Keratinocyte (primary cell): ENCODE measurements at places on chromosomes 1 and 21. TPM values are rescaled to one million over a fixed set of nuclear protein-coding genes. Genes with fewer than 3 reads are reported as not detected.

GRCh38 chr1:219365451-219365850 is 191.8 kb downstream of the LYPLAL1 start:
- no peaks in the 10 kb centered on the region for H3K27me3 ChIP-seq
- no peak overlapping the region for H3K27ac ChIP-seq
- no peak for DNase-seq

DNA sequence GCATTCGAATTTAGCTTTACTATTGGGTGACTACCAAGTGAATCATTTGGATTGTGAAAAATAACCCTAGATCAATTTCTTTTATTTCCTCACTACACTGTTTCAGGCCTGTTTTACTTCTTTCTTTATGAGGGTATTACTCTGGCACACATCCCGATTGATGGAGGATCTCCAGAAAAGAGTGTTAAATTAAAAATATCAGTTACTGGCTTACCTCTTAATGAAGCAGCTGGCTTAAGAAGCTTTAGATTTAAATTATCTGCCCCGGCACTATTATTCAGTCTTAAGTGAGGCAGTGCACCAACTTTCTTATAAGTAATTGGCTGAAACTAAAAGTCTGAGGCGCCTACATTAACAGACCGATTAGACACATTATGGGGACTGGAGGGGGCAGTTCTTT is 1097.4 kb downstream of the TTLL7 start:
- no peaks in the 10 kb centered on the region for H3K27me3 ChIP-seq
- no peak for DNase-seq
- no peak overlapping the region for H3K4me3 ChIP-seq
- H3K36me3 ChIP-seq, result no peaks in the 10 kb centered on the region
- no peaks in the 10 kb centered on the region for H3K4me1 ChIP-seq

GRCh38 chr1:230758709-230759368 is 11.7 kb downstream of the CAPN9 start:
- H3K27me3 ChIP-seq, result no peaks in the 10 kb centered on the region
- no peak for DNase-seq
- no peak overlapping the region for H3K4me3 ChIP-seq
- H3K36me3 ChIP-seq, result no peaks in the 10 kb centered on the region

GRCh38 chr1:3060127-3060526 is 8.9 kb upstream of the PRDM16 start:
- H3K36me3 ChIP-seq, result no peaks in the 10 kb centered on the region
- no peak overlapping the region for H3K4me3 ChIP-seq
- peaks cover 36% of the 10 kb centered on the region for H3K27me3 ChIP-seq
- no peaks in the 10 kb centered on the region for H3K4me1 ChIP-seq
- no peak overlapping the region for H3K27ac ChIP-seq
- DNase-seq, result no peak

DNA sequence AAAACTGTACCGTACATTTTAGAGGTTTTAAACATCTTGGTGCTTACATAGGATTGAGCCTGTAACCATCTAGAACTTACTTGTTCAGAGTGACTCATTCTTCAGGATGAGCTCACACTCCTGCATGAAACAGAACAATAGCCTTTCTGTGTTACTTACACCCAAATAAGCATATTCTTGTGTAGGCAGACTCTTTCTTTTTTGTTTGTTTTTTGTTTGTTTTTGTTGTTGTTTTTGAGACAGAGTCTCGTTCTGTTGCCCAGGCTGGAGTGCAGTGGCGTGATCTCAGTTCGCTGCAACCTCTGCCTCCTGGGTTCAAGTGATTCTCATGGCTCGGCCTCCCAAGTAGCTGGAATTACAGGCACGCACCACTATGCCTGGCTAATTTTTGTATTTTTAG is 3.8 kb upstream of the CA6 start:
- no peak overlapping the region for H3K4me3 ChIP-seq
- H3K36me3 ChIP-seq, result no peaks in the 10 kb centered on the region
- peak; percentile 11 for DNase-seq

GRCh38 chr1:235888119-235888643 is 21.5 kb upstream of the LYST start:
- H3K27me3 ChIP-seq, result no peaks in the 10 kb centered on the region
- DNase-seq, result no peak
- no peaks in the 10 kb centered on the region for H3K36me3 ChIP-seq
- H3K4me1 ChIP-seq, result peaks cover 15% of the 10 kb centered on the region
- no peak overlapping the region for H3K4me3 ChIP-seq

GRCh38 chr1:231160895-231161666 is 777 bp upstream of the TRIM67 start:
- no peaks in the 10 kb centered on the region for H3K4me1 ChIP-seq
- DNase-seq, result no peak
- H3K27ac ChIP-seq, result no peak overlapping the region
- H3K4me3 ChIP-seq, result no peak overlapping the region

DNA sequence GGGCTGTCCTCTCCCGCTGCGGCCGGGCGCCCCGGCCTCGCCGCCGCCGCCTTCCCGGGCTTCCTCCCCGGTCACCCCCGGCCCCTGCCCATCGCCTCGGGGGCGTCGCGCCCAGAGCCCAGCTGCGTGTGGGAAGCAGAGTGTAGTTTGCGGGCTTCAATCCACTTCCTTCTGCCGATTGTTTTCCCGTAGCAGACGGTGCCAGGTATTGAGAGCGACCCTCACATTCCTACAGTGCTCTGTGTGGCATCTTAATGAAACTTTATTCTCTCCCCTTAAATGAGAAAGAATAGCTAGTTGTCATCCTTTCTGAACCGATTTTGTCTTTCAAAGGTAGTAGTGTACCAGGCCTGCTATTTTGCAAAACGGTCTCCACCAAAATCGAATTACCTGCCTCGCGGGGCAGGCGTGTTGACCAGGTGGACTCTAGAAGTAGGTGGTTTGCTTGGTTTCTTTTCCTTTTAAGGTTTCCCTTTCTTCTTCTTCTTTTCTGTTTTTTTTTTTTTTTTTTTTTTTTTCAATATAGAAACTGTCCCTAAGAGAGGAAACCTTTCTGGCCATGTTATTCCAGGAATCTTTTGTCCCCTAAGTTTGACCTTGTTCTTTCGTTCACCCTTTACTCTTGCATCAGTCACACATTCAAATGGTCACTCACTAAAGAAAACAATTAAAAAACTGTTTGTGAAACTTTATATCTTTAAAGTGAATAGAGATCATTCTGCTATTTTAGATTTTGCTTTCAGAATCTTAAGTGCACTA is 881 bp downstream of the USP25 start:
- peaks cover 13% of the 10 kb centered on the region for H3K4me1 ChIP-seq
- DNase-seq, result no peak
- H3K27me3 ChIP-seq, result no peaks in the 10 kb centered on the region
- H3K27ac ChIP-seq, result peak overlapping the region; percentile 88

DNA sequence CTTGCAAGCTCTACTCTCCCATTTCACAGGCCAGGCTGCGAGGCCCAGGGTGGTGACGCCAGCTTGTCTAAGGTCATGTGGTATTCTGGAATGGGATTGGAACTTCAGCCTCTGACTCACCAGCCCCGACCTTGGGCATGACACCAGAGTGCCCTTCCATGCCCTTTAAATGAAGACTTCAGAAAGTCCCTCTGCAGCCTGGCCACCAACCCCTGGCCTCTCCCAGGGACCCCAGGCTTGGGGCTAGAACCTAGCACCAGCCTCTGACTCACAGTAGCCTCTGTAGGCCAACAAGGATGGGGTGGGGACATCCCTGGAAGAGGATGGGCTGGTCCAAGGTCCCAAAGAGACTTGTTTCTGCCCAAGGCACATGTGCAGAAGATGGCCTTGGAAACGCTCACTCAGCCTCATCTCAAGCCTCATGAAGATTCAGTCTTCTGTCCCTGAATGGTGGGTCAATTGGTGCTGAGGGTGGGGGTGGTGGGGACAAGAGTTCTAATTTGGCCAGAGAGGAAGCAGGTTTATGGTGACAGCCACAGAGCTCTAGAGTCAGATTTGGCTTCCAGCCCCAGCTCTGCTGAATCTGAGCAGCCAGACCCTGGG is 36.1 kb upstream of the RUNX3 start:
- H3K36me3 ChIP-seq, result no peaks in the 10 kb centered on the region
- no peak for DNase-seq
- peaks cover 6% of the 10 kb centered on the region for H3K27me3 ChIP-seq
- no peak overlapping the region for H3K4me3 ChIP-seq

DNA sequence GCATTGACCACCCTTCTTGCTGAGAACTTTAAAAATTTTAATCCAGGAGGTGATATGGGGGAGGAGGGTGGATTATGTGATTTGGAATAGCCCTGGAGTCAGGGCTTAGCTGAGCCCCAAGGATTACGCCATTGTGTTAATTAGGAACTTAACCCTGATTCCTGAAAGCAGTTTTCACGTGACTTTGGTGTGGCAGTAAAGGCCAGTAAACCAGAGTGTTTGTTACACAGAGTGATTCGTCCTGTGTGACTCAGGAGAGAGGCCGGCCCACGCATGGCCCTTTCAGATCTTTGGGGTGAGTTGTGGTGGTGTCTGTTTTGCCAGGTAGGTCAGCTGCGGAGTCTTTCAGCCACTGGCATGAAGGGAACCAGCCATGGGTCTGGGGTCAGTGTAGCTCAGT is 107.6 kb downstream of the NOS1AP start:
- no peak overlapping the region for H3K27ac ChIP-seq
- H3K36me3 ChIP-seq, result no peaks in the 10 kb centered on the region
- no peak overlapping the region for H3K4me3 ChIP-seq
- DNase-seq, result no peak
- H3K4me1 ChIP-seq, result no peaks in the 10 kb centered on the region

- H3K36me3 ChIP-seq, result no peaks in the 10 kb centered on the region
- no peaks in the 10 kb centered on the region for H3K27me3 ChIP-seq
- H3K27ac ChIP-seq, result peak within 1 kb of the TSS; percentile 92
- no peak for DNase-seq
- peaks cover 30% of the 10 kb centered on the region for H3K4me1 ChIP-seq
These were observed at the start of gene SLC22A15 for GRCh38 chr1:115976062-115976920. Gene SLC22A15 (plus strand): TSS chr1:115976513. CDS start chr1:115976628, 115 bp downstream.

The CD244 gene
- polyA plus RNA-seq, result 0.12 TPM in 1 of 3 replicates, not detected in the others

The NFASC gene
- polyA plus RNA-seq, result 3.4 to 6.9 TPM (median 4.3 TPM) in 3 replicates
